Right renal cortex interstitium (tissue), 3 donors: ENCODE measurements at places on chromosomes 12 and 14. TPM values are rescaled to one million over a fixed set of nuclear protein-coding genes. Genes with fewer than 3 reads are reported as not detected.

SLC17A8 gene
- polyA plus RNA-seq: 0.24 TPM

OAS3 gene
- 7.6 TPM for polyA plus RNA-seq

CCDC38 gene
- 0.35 TPM for polyA plus RNA-seq

ARHGAP9 gene
- polyA plus RNA-seq: 1.9 TPM

KRT3 gene
- not detected for polyA plus RNA-seq

DACT1 gene
- 28.4 TPM for polyA plus RNA-seq

PLEKHG7 gene
- 0.72 TPM for polyA plus RNA-seq

FAIM2 gene
- polyA plus RNA-seq: 2.1 TPM

ZNF384 gene
- polyA plus RNA-seq: 73.2 TPM
